ENCODE measurements at places on chromosomes 7 and 10.

DNA sequence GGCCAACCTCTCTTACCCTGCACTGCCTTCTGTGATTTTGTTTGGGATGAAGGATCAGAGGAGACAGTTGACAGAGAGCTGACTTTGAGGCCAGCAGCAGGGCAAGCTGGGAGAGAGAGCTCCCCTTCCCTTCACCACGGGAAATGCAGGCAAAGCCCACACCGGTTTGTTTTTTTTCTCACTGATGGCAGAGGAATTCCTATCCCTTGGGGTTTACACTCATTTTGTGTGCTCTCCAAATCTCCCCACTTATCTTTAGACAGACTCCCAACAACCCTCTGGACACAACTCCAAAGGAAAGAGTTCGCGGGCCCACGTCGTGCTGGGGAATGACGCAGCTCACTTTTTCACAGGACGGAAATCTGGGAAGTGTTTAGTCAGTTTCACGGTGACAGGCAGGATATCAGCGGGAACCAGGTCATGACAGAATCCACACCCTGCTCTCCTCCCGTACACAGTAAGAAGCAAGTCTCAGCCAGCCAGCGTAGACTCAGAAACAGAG is 68.3 kb upstream of the FAM171A1 start:
- no peak for DNase-seq

DNA sequence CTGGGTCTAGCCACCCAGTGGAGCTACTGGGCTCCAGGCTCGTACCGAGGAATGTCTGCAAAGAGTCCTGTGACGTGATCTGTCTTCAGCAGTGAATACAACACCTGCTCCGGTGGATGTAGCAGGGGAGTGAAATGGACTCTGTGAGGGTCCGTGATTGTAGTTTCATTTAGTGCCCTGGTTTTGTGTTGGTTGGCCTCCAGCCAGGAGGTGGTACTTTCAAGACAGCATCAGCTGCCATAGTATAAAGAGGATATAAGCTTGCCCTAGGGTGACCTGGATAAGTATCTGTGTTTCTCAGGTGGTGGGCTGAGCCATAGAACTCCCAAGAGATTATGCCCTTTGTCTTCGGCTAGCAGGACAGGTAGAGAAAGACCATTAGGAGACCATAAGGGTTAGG is 24.6 kb upstream of the WNT2 start:
- DNase-seq = no peak

GRCh38 chr7:27242555-27243339 is at the start of gene EVX1:
TSS of gene EVX1 (plus strand) at chr7:27242802. CDS start at chr7:27243031, 229 bp downstream.
- DNase-seq = peak; percentile 8

DNA sequence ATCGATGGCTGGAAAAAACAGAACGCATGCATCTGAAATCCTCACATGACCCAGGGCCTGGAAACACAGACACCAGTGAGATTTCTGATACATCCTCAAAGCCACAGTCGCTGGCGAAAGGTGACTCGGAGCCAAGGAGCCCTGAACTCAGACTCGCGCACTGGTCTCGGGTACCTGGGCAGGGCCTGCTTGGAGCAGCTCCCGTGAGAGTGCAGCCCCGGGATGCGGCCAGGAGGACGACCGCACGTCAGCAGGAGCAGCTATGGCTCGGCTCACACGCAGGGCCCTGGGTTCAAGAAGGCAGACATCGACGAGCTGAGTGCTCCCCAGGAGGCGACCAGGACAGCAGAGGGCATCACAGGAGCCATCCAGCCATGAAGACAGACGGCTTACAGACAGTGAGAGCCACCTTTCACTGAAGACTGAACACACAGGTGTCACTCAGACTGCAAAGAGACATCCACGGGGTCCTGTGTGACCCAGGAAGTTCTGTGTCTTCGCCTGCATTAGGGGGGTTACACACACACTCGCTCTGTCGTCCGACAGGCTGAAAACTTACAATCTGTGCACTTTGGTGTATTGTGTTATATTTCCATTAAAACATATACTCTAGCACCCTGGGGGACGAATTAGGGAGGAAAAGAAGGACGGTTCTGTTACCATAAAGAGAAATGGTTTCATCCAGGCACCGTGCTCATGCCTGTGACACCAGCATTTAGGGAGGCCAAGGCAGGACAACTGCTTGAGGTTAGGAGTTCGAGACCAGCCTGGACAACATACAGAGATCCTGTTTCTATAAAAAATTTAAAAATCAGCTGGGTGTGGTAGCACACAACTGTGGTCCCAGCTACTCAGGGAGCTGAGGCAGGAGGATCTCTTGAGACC is 227.7 kb downstream of the MAD1L1 start:
- peak; percentile 1 for DNase-seq

DNA sequence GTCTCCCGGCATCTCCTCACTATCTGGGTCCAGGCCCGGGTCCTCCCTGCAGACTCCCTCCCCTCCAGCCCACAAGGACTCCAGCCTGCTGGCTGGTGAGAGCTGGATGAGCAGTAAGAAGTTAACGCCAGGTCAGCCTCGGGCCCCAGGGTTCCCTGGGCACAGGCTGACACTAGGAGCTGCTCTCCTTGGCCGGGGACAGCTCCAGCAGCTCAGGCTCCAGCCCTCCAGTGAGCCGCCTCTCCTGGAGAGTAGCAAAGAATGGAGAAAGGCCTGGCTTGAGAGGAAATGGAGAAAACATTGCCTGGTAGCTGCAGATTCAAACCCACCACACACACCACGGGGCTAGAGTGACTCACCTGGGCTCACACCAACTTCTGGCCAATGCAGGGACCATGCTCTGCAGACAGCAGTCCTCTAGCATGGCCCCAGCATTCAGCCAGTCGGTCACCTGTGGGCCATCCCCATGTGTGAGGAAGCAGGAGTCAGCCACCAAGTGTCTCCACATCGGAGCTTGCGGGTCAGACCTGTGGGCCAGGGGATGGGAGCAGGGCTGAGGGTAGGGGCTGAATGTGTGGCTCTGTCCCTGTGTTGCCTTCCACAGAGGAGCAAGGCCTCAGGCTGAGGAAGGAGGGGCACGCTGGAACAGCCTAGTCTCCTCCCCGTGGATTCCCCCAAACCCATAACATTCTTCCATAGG is 6.5 kb downstream of the SAP25 start:
- no peak for DNase-seq

- DNase-seq = no peak
Measured at GRCh38 chr7:70799841-70800405, 332.0 kb upstream of the GALNT17 start.

GRCh38 chr10:19096501-19097073 is 48.0 kb downstream of the MALRD1 start:
- no peak for DNase-seq
